Fibroblast of gingiva (primary cell): ENCODE measurements at places on chromosomes 2 and 18.
A peak's percentile ranks its signal among the peaks of the same experiment; 100 is the strongest.

DNA sequence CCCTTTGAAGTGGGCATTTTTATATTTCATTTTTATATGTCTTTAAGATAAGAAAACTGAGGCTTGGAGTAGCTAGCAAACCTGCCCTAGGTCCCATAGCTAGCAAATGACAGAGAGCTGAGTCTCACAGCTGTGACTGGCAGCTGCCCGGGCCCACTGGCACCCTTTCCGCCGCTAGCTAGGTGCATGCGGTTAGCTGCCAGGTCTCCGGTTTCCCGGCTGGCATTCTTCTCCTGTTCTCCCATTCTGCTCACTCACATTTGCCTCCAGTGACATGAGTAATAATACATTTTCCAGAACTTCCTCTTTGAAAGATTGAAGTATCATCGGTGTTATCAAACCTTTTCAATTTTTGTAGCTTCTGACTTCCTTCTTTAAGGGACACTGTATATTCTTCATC, 38.7 kb downstream of the MTCL1 start:
- DNase-seq: no peak

DNA sequence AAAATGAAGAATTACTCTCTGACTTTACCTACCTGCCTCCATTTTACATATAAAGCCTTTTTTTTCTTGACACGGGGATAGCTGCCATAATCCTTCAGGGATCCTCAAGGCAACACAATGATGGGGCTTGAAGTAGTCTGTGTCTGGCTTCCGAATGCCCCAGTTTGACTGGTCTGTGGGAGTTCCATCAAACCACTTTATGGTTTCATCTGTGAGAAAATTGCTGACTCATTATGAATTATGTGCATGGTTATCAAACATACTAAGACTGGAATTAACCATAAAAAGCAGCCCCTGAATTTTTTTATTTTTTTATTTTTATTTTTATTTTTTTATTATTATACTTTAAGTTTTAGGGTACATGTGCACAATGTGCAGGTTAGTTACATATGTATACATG, 117.5 kb downstream of the PLA2R1 start:
- no peak for DNase-seq

- DNase-seq: no peak
These were observed 14.9 kb upstream of the FAP start for GRCh38 chr2:162258169-162258568.

DNA sequence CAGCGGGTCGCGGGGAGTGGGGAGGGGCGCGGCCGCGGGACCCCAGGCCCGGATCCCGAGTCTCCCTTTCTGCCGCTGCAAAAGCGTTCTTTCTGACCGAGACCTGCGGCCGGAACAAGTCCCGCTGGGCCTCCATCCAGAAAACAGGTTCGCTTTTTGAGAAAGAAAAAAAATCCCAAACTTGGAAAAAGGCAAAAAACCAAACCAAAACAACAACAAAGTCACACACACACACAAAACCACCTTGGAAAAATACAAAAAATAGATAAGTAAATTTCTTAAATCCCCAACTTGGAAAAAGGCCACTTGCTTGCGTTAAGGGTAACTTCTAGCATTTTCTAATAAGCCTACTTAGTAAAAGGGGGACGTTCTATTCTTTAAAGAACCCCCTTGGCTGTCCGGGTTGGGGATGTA, 250 bp upstream of the CHST10 start:
- no peak for DNase-seq

GRCh38 chr2:76730021-76730420, 792.2 kb downstream of the LRRTM4 start:
- DNase-seq: no peak

- no peak for DNase-seq
These were observed 17.4 kb downstream of the FECH start for GRCh38 chr18:57569133-57569532.

- peak; percentile 59 for DNase-seq
These were observed 244.9 kb downstream of the IRS1 start for GRCh38 chr2:226554701-226555100.

GRCh38 chr2:171824086-171824485, 70.0 kb downstream of the SLC25A12 start:
- peak; percentile 63 for DNase-seq

- DNase-seq: no peak
These were observed 330.9 kb downstream of the DCC start for GRCh38 chr18:52670896-52671295.

- DNase-seq: peak; percentile 64
These were observed 16.4 kb upstream of the HNMT start for GRCh38 chr2:137947728-137948336.

DNA sequence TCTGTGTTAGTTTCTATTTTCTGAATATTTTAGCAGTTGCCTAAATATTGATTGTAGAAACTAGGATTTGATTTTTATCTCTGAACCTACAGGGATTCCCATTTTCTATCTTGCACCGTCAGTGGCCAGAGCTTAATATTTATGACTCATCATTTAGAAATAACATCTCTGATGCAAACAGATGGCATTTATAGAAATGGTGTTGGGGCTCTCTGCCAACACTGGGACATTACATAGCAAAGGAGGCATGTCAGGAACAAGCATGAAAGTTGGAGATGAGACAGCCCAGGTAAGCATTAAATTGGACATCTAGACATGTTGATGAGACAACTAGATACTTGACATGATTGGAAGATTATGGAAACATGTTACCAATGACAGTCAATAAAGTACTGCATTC, 165.3 kb upstream of the SYT4 start:
- no peak for DNase-seq

DNA sequence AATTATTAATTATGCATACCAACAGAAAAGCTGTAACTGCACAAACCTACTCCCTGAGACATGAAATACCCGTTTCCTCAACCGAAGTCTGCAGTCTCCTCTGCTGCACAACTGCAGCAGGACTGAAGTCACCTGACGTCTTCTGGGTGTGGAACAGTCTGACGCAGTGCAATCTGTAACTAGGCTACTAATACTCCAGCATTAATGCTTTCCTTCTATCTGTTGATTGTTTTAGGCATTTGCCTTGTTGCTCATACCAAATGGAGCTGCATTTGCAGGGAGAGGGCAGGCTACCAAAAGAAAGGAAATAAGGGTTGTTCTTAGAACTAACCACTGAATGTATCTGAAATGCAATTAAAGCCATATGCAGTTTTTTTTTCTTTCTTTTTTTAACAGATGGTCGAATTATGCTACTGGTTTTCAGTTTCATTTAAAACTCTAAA, 40.1 kb downstream of the RTN4 start:
- DNase-seq: peak; percentile 65

DNA sequence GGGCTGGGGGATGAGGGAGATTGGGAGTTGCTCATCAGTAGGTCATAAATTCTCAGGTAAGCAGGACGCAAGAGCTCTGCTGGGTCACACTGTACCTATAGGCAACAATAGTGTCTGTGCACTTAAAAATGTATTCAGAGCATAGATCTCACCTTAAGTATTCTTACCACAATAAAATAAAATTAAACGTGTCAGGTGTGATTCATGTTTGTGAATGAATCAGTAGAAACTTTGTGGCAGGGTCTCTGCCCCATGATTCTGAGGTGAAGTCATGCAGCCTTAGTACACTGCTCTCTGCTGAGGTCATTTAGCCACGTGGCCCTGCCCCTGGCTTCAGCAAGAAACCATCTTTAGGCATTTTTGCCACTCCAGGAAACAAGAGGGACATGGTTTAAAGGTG, 253.8 kb downstream of the FBXO15 start:
- DNase-seq: no peak

DNA sequence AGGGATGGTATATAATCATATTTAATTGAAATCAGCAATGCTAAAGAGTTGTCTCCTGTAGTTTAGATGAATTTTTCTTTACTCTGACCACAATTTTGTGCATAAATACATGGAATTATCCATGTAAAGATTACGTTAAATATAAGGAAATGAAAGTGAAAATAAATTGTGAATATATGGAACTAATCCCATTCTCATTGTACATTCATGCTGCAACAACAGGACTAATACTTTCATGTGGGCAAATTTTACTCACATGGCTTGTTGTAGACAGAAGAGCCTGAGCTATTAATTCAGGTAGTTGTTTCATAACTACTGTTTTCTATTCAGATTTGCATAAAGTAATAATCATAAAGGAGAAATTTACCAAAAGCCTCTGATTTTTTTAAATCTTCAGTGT, 357.8 kb downstream of the ARHGAP15 start:
- no peak for DNase-seq

- DNase-seq: no peak
These were observed 206.7 kb upstream of the APCDD1 start for GRCh38 chr18:10247742-10248082.

DNA sequence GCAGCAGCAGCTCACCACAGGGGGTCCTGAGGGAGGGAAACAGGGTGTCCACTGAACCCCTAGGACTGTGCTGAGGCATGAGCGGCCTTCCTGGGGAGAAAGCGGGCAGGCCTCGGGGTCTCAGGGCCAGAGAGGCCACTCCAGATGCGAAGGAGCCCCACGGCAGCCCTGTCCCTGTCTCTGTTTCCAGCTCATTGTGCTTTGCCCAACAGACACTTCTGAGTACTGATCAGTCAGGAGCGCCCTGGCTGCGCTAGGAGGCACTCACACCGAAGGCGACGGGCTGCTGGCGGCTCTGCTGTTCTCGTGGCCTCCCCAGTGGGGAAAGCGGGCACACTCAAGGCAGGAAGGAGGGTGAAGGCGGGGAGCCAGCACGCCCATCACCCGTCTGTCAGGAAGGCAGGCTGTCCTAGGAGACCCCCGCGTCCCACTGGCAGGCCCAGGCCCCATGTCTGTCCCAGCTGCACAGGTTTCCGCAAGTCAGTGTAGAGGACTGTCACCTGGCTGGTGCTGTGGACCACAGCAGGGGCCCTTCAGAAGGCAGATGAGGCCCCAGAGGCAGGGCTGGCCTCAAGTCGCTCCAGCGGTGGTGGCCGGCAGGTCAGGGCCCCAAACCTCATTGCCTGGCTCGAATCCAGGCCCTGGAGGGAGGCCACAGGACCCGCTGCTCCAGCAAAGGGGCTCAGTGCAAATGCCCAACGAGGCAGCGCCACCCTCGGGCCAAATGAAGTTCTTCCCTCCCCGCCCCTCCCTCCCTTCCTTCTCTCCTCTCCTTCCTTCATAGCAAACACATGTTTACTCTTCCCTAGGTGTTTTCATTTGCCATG, 6.8 kb downstream of the ESPNL start:
- no peak for DNase-seq

GRCh38 chr18:70489986-70490933, 201.4 kb downstream of the SOCS6 start:
- DNase-seq: peak; percentile 63

- DNase-seq: no peak
These were observed 81.9 kb upstream of the ZNF397 start for GRCh38 chr18:35158728-35159450.

DNA sequence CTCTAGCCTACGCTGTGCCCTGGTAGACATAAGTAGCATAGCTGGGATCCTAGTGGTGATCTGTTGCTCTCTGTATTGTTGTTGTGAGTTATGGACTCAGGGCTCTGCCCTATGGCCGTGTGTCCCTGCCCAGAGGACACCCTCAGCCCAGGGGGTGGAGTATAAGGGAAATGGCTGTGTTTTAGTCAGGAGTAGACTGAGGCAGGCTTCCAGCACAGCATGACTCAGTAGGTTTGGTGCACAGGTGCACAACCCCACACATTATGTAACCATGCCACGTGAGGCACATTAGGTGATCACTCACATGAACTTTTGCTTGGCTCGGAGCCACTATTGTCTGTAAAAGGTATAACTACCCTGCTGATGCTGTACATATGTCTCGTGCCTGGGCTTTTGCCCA, 59.9 kb upstream of the PEX13 start:
- no peak for DNase-seq

GRCh38 chr2:188884517-188884916, 89.7 kb upstream of the COL3A1 start:
- peak; percentile 76 for DNase-seq

DNA sequence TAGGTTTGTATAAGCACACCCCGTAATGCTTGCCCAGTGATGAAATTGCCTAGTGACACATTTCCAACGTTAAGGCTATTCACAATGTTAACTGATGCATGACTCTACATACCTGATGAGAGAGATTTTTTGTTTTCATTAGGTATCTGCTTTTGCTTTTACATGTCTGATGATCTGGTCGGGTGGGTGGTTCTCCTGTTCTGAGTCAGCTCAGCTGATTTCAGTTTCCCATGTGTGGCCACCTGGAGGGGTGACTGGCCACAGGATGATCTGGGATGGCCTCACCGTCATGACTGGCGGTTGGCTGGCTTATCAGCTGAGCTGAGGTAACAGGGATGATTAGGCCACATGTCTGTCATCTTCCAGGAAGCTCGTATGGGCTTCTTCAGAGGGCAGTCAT, 33.8 kb upstream of the ACYP2 start:
- DNase-seq: no peak

- DNase-seq: no peak
These were observed 195.6 kb upstream of the COPS8 start for GRCh38 chr2:236889791-236890704.

DNA sequence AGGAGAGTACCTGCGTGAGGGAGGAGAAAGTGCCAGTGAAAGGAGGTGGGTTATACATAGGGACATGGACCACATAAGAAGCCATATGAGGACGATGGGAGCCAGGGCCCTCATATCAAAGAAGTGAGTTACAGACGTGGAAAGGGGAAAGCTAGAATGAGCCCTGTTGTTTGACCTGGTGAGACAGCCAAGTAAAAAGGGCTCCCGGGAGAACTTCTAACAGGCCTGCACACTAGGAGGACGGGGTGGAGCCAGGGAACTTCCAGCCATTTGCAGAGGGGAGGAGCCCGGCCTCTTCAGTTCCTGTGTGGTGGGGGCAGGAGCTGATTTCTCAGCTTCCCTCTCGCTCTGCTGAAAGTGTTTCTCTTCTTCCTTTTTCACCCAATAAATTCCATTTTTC, 84.1 kb upstream of the SLC66A3 start:
- no peak for DNase-seq
